Smooth muscle cell of the umbilical artery (primary cell): ENCODE measurements at places on chromosomes 11 and 22. TPM values are rescaled to one million over a fixed set of nuclear protein-coding genes. Genes with fewer than 3 reads are reported as not detected.

The CENATAC gene
- total RNA-seq, result 22.1 and 30.6 TPM in 2 replicates

The LINC01488 gene
- total RNA-seq, result not detected in 2 replicates

The FAM76B gene
- total RNA-seq, result 19.2 and 20.5 TPM in 2 replicates

The OR51G2 gene
- not detected in 2 replicates for total RNA-seq

The TBX1 gene
- not detected in 2 replicates for total RNA-seq

The MS4A14 gene
- total RNA-seq, result not detected in 2 replicates

The SULT4A1 gene
- total RNA-seq, result 0.30 and 1.1 TPM in 2 replicates

The SERHL2 gene
- 3.6 and 4.2 TPM in 2 replicates for total RNA-seq

The CASP5 gene
- total RNA-seq, result not detected in 2 replicates

The KIAA0930 gene
- 49.3 and 60.9 TPM in 2 replicates for total RNA-seq

The IFTAP gene
- 24.3 and 40.4 TPM in 2 replicates for total RNA-seq

The ANO9 gene
- not detected in 2 replicates for total RNA-seq

The OR52N1 gene
- total RNA-seq, result 0.09 TPM in 1 of 2 replicates, not detected in the other

The MRGPRX3 gene
- total RNA-seq, result not detected in 2 replicates

The APOL6 gene
- 13.6 and 20.5 TPM in 2 replicates for total RNA-seq

The LPXN gene
- total RNA-seq, result 10.1 and 28.2 TPM in 2 replicates

The GDPD4 gene
- 0.69 TPM in 1 of 2 replicates, not detected in the other for total RNA-seq

The GPR83 gene
- total RNA-seq, result under 0.01 and 0.09 TPM in 2 replicates

The MUC15 gene
- not detected in 2 replicates for total RNA-seq

The GRAP2 gene
- not detected in 2 replicates for total RNA-seq

The CUL5 gene
- total RNA-seq, result 41.6 and 45.6 TPM in 2 replicates

The ENTHD1 gene
- total RNA-seq, result not detected in 2 replicates

The SPON1 gene
- 0.55 and 3.9 TPM in 2 replicates for total RNA-seq

The NCR3LG1 gene
- total RNA-seq, result 5.6 and 11.1 TPM in 2 replicates

The XKR3 gene
- not detected in 2 replicates for total RNA-seq

The ARHGEF12 gene
- total RNA-seq, result 86.1 and 160 TPM in 2 replicates

The VPS37C gene
- total RNA-seq, result 10.4 and 15.4 TPM in 2 replicates

The C11orf21 gene
- total RNA-seq, result not detected in 2 replicates

The TSPAN18 gene
- 0.14 and 0.30 TPM in 2 replicates for total RNA-seq

The DCHS1 gene
- total RNA-seq, result 4.4 and 10.4 TPM in 2 replicates

The TP53I11 gene
- total RNA-seq, result 7.1 and 17.3 TPM in 2 replicates

The LYVE1 gene
- 0.37 TPM in 1 of 2 replicates, not detected in the other for total RNA-seq

The APOBEC3C gene
- 7.7 and 22.3 TPM in 2 replicates for total RNA-seq

The TMA7B gene
- not detected in 2 replicates for total RNA-seq

The OR4A16 gene
- total RNA-seq, result not detected in 2 replicates

The MAPK8IP1 gene
- 3.6 and 6.2 TPM in 2 replicates for total RNA-seq

The IGLL1 gene
- total RNA-seq, result not detected in 2 replicates

The ACO2 gene
- total RNA-seq, result 75.7 and 93.2 TPM in 2 replicates

The IGSF22 gene
- total RNA-seq, result under 0.01 TPM in 1 of 2 replicates, not detected in the other

The HORMAD2 gene
- not detected in 2 replicates for total RNA-seq

The DLAT gene
- total RNA-seq, result 37.4 and 43.2 TPM in 2 replicates

The EHD1 gene
- total RNA-seq, result 40.4 and 211 TPM in 2 replicates

The BIRC3 gene
- total RNA-seq, result 5.3 and 9.0 TPM in 2 replicates
